H9 (cell line): ENCODE measurements at places on chromosomes 4 and X. TPM values are rescaled to one million over a fixed set of nuclear protein-coding genes. Genes with fewer than 3 reads are reported as not detected.

DNA sequence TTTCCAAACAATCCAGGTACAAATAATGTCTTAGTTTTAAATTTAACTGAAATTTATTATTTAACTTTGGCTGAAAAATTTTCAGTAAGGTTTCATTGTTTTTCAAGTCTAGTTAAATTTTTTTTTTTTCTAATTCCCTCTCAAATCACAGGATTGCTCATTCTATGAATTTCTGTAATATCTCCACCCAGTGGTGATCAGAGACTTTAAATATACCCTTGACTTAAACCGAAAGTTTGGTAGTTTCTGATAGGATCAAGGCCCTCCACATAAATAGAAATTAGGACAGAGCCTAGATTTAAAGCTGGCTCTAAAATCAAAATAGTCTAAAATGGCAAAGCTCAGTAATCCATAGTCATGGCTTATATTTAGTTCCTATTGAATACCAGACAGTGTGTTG is 175.4 kb downstream of the TBCK start:
- no peak overlapping the region for H3K27ac ChIP-seq
- no peaks in the 10 kb centered on the region for H3K27me3 ChIP-seq
- H3K36me3 ChIP-seq, result no peaks in the 10 kb centered on the region
- DNase-seq, result no peak

- H3K4me1 ChIP-seq, result no peaks in the 10 kb centered on the region
- no peaks in the 10 kb centered on the region for H3K27me3 ChIP-seq
- H3K27ac ChIP-seq, result no peak overlapping the region
These were observed 145.6 kb downstream of the AMELX start for GRCh38 chrX:11438767-11439166.

DNA sequence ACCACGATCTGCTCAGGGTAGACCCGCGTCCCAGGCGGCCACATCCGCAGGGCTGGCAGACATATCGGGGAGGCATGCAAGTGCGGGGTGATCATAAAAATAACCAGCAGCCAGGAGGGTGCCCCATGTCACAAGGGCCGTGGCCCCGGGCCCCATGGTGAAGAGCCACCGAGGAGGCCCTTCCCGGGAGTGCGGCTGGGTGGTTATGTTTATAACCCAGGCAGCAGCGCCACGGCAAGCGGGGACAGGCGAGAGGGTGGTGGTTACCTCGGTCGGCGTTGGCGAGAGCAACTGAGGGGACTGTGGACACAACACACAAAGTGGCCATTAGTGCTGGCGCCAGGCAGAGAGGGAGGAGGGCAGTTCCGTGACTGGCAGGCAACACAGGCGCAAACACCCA is 92.7 kb upstream of the AFAP1 start:
- H3K27ac ChIP-seq, result no peak overlapping the region
- H3K27me3 ChIP-seq, result no peaks in the 10 kb centered on the region
- no peaks in the 10 kb centered on the region for H3K4me1 ChIP-seq

- no peak overlapping the region for H3K4me3 ChIP-seq
- H3K27me3 ChIP-seq, result no peaks in the 10 kb centered on the region
- DNase-seq, result no peak
- no peak overlapping the region for H3K27ac ChIP-seq
- peaks cover 28% of the 10 kb centered on the region for H3K36me3 ChIP-seq
These were observed 48.6 kb upstream of the AP1S2 start for GRCh38 chrX:15903186-15903681.

GRCh38 chr4:184838249-184839074 is 12.7 kb upstream of the ACSL1 start:
- no peaks in the 10 kb centered on the region for H3K27me3 ChIP-seq
- H3K36me3 ChIP-seq, result no peaks in the 10 kb centered on the region
- no peak for DNase-seq
- H3K4me1 ChIP-seq, result no peaks in the 10 kb centered on the region; the same call in 1 of the 2 replicates
- H3K4me3 ChIP-seq, result no peak overlapping the region

- H3K27ac ChIP-seq, result no peak overlapping the region
- H3K27me3 ChIP-seq, result no peaks in the 10 kb centered on the region; the same call in 1 of the 2 replicates
- H3K4me1 ChIP-seq, result no peaks in the 10 kb centered on the region
- H3K4me3 ChIP-seq, result no peak overlapping the region
- H3K36me3 ChIP-seq, result no peaks in the 10 kb centered on the region
These were observed 146.2 kb upstream of the SCML1 start for GRCh38 chrX:17590892-17591740.

DNA sequence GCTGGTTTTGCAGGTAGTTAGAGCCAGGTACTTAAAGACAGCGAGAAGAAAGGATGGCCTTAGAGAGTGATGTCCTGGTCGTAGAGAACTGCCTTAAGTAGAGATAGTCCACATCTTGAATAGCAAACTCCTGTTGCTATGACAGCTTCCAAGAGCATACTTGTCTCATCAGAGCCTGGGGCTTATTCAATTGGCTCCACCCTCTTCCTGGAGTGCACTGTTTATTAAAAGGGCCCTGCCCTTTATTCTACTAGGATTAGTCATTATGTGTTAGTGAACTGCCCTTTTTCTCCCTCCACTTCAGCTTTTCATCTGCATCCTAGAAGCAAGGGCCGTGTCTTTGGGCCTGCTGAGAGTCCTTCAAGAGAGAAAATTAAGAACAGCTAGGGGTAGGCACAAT is 94.5 kb upstream of the EOLA2 start:
- H3K4me3 ChIP-seq, result no peak overlapping the region
- H3K4me1 ChIP-seq, result no peaks in the 10 kb centered on the region
- no peaks in the 10 kb centered on the region for H3K36me3 ChIP-seq
- no peaks in the 10 kb centered on the region for H3K27me3 ChIP-seq

- H3K4me1 ChIP-seq, result no peaks in the 10 kb centered on the region
- H3K27ac ChIP-seq, result no peak overlapping the region
- no peak for DNase-seq
- no peaks in the 10 kb centered on the region for H3K27me3 ChIP-seq
These were observed 158.4 kb downstream of the DCLK2 start for GRCh38 chr4:150236626-150237025.

DNA sequence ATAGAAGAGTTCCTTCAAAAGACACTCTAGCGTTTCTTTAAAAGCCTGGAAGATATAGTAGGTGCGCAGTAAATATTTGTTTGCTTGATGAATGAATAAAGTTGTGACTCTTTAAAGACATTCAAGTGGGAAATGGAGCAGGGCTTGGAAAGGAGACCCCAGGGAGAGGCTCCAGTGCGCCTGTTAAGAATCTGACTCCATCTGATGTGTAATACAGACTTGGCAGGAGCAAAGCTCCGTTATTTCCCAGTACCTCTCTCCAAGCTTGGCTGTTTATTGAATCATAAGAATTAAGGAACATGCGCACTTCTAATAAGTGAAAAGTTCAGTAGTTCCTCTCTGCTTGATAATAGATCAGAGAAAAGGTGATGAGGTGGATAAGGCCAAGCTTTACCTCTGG is 18.8 kb upstream of the KLHL8 start:
- H3K4me3 ChIP-seq, result no peak overlapping the region
- no peak overlapping the region for H3K27ac ChIP-seq
- no peaks in the 10 kb centered on the region for H3K4me1 ChIP-seq
- H3K27me3 ChIP-seq, result no peaks in the 10 kb centered on the region

DNA sequence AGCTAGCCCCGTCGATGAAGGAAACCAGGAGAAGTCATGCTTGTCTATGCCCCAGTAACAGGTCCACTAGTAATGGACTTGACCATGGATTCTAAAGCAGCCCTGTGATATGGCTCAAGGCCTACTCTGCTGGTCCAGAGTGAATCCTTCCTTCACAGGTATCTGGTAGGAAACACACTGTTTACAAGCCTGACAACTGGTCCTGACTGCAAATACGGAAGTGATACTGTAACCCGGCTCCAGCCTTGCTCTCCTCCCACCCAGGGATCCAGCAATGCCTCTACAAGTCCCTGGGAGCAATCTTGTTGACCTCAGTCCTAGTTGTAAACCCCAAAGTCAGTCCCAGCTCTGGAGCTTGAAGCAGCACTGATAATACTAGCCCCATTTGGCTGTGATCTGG is 239.2 kb upstream of the GRID2 start:
- H3K36me3 ChIP-seq, result peaks cover 4% of the 10 kb centered on the region; the same call in 2 of the 3 replicates
- no peak for DNase-seq
- no peaks in the 10 kb centered on the region; the same call in 1 of the 2 replicates for H3K27me3 ChIP-seq
- H3K4me1 ChIP-seq, result no peaks in the 10 kb centered on the region

- 0 out of 2 replicates have a peak, but pooled peaks cover 2% of the 10 kb centered on the region for H3K36me3 ChIP-seq
- peak; percentile 48 for DNase-seq
- H3K4me3 ChIP-seq, result no peak overlapping the region
- H3K27ac ChIP-seq, result no peak overlapping the region
- H3K4me1 ChIP-seq, result no peaks in the 10 kb centered on the region
- no peaks in the 10 kb centered on the region for H3K27me3 ChIP-seq
These were observed 34.9 kb downstream of the FTHL17 start for GRCh38 chrX:31036895-31037294.

DNA sequence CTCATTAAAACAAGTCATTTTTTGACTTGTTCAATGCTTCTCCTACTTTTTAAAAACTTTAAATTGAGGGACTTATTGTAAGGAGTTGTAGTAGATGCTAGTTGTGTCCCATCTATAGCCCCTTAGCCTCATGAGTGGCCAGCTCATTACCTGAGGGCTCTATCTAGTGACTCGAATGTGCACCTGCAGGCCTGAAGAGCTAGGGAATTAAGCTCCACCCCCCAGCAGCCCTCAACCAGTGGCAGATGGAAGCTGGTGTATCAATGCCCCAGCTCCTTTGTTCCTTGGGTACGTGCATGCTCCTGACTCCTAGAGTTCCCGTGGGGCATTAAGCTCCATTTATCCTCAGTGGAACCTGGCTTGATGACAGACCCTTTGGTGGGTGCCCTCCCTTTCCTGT is 146.7 kb upstream of the FAM9B start:
- DNase-seq, result peak; percentile 65
- no peaks in the 10 kb centered on the region for H3K27me3 ChIP-seq
- H3K36me3 ChIP-seq, result peaks cover 3% of the 10 kb centered on the region
- H3K27ac ChIP-seq, result no peak overlapping the region

GRCh38 chr4:62133101-62133897 is 933.2 kb downstream of the ADGRL3 start:
- H3K27ac ChIP-seq, result no peak overlapping the region
- DNase-seq, result no peak
- H3K4me1 ChIP-seq, result no peaks in the 10 kb centered on the region; the same call in 1 of the 2 replicates
- H3K27me3 ChIP-seq, result no peaks in the 10 kb centered on the region
- H3K4me3 ChIP-seq, result no peak overlapping the region

GRCh38 chrX:46209037-46209436 is 336.2 kb downstream of the ZNF674 start:
- no peak overlapping the region for H3K27ac ChIP-seq
- no peak overlapping the region for H3K4me3 ChIP-seq
- DNase-seq, result no peak
- H3K36me3 ChIP-seq, result peaks cover 2% of the 10 kb centered on the region

DNA sequence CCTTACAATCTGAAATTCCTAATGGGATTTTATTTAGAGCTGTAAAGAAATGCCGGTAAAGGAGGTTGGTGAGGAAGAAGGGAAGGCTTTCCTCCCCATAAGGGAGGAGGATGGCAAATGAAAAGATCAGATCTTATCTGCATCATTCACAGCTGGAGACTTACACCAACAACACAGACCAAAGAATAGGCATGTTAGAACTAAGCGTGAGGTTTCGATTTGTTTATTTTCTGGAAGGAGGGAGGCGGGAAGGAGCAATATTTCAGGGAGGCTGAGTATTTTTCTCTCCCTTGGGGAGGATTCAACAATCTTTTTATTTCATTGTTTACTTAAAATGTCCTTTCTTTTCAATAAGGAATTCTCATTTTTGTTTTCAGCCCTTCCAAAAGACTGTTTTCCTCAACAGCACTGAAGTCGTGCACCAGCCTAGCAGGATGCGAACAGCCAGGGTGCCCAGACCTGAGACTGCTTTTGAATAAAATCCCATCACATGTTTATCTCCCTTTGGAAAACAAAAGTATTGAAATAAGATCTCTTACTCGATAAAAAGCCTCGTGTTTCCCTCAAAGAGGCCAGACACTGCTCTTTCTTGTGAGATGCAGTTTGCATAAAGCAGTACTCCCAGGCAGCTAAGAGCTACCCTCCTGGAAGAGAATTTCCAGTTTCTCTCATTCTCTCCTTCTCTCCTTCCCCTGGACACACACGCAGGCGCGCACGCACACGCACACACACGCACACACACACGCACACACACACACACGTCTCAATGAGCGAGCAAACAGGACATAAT is 236.1 kb downstream of the MGST2 start:
- no peaks in the 10 kb centered on the region for H3K27me3 ChIP-seq
- H3K27ac ChIP-seq, result no peak overlapping the region
- no peak overlapping the region for H3K4me3 ChIP-seq
- H3K4me1 ChIP-seq, result no peaks in the 10 kb centered on the region

DNA sequence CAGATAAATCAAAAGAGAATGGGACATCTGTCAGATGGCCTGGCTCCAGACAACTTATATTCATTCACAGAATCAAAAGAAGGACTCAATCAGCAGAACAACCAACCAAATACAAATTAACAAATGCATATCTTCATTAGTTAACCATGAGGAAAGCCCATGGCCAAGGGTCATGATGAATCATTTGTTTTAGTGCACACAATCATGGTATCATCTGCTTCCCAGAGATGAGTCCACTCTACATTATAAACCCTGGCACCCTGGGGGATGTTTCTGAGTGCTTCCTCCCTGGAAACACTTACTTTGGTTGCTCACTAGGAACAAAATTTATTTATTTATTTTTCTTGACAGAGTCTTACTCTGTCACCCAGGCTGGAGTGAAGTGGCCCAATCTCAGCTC is 453.3 kb upstream of the HS3ST1 start:
- peaks cover 3% of the 10 kb centered on the region; the same call in 2 of the 3 replicates for H3K36me3 ChIP-seq
- no peaks in the 10 kb centered on the region for H3K4me1 ChIP-seq
- DNase-seq, result no peak
- H3K4me3 ChIP-seq, result no peak overlapping the region

- no peak overlapping the region for H3K4me3 ChIP-seq
- H3K27ac ChIP-seq, result no peak overlapping the region
- peaks cover 8% of the 10 kb centered on the region; the same call in 1 of the 2 replicates for H3K4me1 ChIP-seq
- no peak for DNase-seq
- H3K36me3 ChIP-seq, result peaks cover 15% of the 10 kb centered on the region; the same call in 2 of the 3 replicates
These were observed 102.5 kb upstream of the MYOZ2 start for GRCh38 chr4:119032921-119033685.

- H3K4me1 ChIP-seq, result peaks cover 11% of the 10 kb centered on the region; the same call in 1 of the 2 replicates
- DNase-seq, result no peak
- H3K27me3 ChIP-seq, result no peaks in the 10 kb centered on the region
These were observed 94.1 kb upstream of the ACSL4 start for GRCh38 chrX:109826954-109827708.

- DNase-seq, result no peak
- 0 out of 3 replicates have a peak, but pooled peaks cover 3% of the 10 kb centered on the region for H3K36me3 ChIP-seq
- no peaks in the 10 kb centered on the region for H3K4me1 ChIP-seq
- no peak overlapping the region for H3K4me3 ChIP-seq
These were observed 865.3 kb upstream of the HS3ST1 start for GRCh38 chr4:12293906-12294525.

USP17L22 gene
- total RNA-seq, result not detected in 2 replicates

NOA1 gene
- 22.2 and 22.8 TPM in 2 replicates for total RNA-seq

PDLIM3 gene
- 12.0 and 13.1 TPM in 2 replicates for total RNA-seq

FGF5 gene
- not detected in 2 replicates for total RNA-seq

CSAG2 gene
- total RNA-seq, result not detected in 2 replicates

TCEAL9 gene
- total RNA-seq, result 24.2 and 30.5 TPM in 2 replicates

TKTL2 gene
- total RNA-seq, result not detected in 2 replicates

PPP2R2C gene
- total RNA-seq, result 8.1 and 8.6 TPM in 2 replicates

TMEM31 gene
- total RNA-seq, result 0.55 and 0.64 TPM in 2 replicates

DGAT2L6 gene
- total RNA-seq, result not detected in 2 replicates

GRIA3 gene
- 1.4 and 2.4 TPM in 2 replicates for total RNA-seq

SH3RF1 gene
- total RNA-seq, result 14.9 and 15.3 TPM in 2 replicates

ADGRG4 gene
- not detected in 2 replicates for total RNA-seq
